ENCODE measurements at places on chromosomes 12 and 14.
A peak's percentile ranks its signal among the peaks of the same experiment; 100 is the strongest.

GRCh38 chr12:41970744-41971143 is 173.9 kb downstream of the GXYLT1 start:
- DNase-seq = no peak

DNA sequence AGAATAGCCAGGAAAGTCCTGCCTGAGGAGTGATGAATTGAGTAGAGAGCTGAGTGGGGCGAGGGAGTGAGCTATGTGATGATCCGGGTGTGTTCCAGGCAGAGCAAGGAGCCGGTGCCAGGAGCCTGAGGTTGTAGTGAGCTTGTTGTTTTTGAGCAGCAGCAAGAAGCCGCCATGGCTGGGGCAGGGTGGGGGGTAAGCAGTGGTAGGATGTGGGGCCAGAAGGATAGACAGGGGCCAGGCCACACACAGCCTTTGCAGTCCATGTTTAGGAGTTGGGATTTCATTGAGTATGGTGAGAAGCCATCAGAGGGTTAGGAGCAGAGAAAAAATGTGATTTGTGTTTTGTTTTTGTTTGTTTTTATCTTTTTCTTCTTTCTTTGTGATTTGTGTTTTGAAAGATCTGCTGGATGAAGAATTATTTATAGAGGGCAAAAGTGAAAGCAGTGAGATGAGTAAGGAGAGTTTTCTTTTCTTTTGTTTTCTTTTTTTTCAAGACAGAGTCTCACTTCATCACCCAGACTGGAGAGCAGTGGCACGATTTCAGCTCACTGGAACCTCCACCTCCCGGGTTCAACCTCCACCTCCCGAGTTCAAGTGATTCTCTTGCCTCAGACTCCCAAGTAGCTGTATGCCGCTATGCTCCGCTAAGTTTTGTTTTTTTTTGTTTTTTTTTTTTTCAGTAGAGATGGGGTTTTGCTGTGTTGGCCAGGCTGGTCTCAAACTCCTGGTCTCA is 92.3 kb upstream of the BCAT1 start:
- DNase-seq = no peak

- no peak for DNase-seq
These were observed 290.7 kb upstream of the TMPO start for GRCh38 chr12:98224584-98225221.

GRCh38 chr14:92726135-92726932 is 22.1 kb downstream of the LGMN start:
- peak; percentile 57 for DNase-seq

GRCh38 chr14:24219080-24219479 is 3.2 kb upstream of the MDP1 start:
- no peak for DNase-seq

DNA sequence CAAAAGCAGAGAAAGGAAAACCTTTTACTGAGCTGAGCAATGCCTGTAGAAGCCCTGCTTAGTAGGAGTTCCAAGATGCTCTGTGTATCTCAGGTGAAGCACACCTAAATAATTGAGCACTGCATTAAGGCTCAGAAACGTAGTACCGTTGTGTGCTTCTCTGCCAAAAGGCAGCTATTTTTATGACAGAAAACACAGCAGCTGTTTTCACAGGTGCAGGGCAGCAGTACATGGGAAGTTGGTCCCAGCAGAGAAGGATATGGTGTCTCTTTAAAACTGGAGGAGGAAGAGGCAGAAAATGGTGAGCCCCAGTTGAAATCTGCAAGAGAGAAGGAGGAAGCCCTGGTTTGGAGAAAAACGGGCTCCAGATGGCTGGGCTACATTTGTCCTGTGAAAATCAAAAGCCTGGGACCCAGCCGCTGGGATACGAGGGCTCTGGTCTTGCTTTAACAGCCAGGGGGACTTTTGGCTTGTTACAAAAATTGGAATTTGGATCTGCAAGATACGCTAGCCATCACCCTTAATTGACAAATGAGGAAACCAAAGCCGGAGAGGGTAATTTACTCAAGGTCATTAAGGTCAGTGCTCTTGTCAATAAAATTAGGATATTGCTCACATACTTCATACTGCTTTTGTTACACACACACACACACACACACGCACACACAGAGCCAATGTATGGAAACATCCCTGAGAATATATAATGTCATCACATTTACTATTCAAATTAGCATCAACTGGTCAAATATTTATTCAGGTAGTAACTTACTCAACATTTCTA is 27.3 kb downstream of the SPRING1 start:
- DNase-seq = no peak

Measured in activated CD4-positive, alpha-beta T cell treated with anti-CD3 and anti-CD28 coated beads, Interleukin-2, Interleukin-4, amounts not matched to agents 100 ng/mL and 50 ng/mL, durations not matched to agents 16 hours and 8 hours (primary cell).